ENCODE measurements at places on chromosomes 7 and 10. TPM values are rescaled to one million over a fixed set of nuclear protein-coding genes. Genes with fewer than 3 reads are reported as not detected.

The CLCN1 gene
- not detected for total RNA-seq

The ASB15 gene
- total RNA-seq: not detected

The ALOX5 gene
- total RNA-seq: not detected

The PDGFA gene
- total RNA-seq: 13.3 TPM

The NPM3 gene
- total RNA-seq: 62.8 TPM

The SPRN gene
- total RNA-seq: 1.3 TPM

The MASTL gene
- 12.0 TPM for total RNA-seq

The PARP12 gene
- total RNA-seq: 9.2 TPM

The KEL gene
- total RNA-seq: 0.49 TPM

The ASL gene
- 74.2 TPM for total RNA-seq
